NCI-H774 (cell line): ENCODE measurements at places on chromosomes 6 and 20.

- no peak for DNase-seq
These were observed 297.2 kb downstream of the CDH26 start for GRCh38 chr20:60255415-60255814.

DNA sequence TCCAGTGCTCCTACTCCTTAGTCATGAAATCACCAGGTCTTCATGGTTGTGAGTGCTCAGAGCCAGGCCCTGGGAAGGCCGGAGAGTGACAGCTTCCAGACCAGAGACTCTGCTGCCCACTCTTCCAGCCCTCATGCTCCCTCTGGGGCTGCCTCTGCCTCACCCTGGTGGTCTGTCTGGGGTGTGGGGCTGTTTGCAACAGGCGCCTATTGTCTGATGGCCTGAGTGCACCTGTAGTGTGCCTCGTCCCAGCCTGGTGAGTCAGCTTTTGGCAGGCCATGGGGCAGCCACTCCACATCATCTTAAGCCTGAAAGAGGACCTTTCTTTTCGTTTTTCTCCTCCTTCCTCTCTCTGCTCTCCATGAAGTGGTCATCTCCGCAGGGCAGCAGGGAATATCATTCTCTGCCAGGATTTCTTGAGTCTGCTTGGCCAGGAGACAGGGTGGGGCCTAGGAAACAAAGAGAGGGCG, 173.8 kb downstream of the VEGFA start:
- no peak for DNase-seq

DNA sequence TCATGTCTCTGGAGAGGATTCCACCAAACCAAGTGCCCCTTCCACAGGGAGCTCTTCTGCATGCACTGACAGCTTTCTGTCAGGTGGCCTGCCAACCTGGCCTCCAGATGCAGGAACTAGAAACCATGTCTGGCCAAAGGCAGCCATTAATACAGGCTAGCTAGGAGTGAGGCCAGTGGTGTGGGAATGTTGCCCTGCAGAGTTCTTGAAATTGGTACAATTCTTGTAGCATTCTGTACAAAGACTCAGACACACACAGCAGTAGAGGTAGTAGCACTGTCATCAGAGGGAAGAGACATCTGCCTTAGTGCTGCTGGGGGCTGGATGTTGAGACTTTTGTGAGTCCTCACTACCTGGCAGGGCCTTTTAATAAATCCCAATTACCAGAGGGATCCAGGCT, 48.8 kb downstream of the RNF24 start:
- no peak for DNase-seq

DNA sequence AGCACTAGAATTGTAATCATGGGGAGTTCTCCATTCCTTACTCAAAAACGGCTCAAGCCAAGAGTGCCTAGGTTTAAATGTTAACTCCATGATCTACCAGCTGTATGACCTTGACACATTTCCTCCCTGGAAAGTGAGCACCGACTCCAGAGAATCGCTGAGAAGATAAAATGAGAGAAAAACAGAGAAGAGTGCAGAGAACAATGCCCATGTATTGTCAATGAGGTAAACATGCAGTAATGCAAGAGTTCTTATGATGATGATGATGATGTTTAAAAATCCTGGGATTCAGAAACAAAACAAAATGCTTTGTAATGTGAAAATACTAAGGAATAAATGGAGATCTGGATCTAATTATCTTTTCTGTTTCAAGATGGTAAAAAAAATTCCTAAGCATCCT, 64.8 kb upstream of the BEND6 start:
- no peak for DNase-seq

GRCh38 chr6:9851541-9852380, 563.1 kb downstream of the TFAP2A start:
- no peak for DNase-seq

- no peak for DNase-seq
These were observed 106.7 kb upstream of the CNKSR3 start for GRCh38 chr6:154617175-154617574.

- no peak for DNase-seq
These were observed 33.8 kb upstream of the E2F3 start for GRCh38 chr6:20367743-20368485.

DNA sequence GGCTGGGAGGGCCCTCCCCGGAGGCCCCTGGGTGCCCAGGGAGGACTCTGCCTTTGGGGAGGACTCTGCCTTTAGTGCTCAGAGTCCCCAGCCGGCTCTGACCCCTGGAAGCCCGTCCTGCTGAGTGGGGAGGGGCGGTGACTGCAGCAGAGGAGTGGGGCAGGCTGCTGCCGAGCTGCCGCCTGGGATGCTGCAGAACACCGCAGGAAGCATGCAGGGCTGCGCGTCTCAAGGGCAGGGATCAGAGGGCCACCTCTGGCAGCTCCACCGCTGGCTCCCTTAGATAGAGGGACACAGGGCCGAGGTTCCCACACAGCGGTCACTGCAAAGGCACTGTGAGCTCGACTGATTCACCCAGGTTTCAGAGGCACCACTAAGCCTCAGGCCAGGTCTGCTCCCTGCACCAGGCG, 82.2 kb upstream of the GATA5 start:
- no peak for DNase-seq
